ENCODE measurements at places on chromosomes 7 and 10.

DNA sequence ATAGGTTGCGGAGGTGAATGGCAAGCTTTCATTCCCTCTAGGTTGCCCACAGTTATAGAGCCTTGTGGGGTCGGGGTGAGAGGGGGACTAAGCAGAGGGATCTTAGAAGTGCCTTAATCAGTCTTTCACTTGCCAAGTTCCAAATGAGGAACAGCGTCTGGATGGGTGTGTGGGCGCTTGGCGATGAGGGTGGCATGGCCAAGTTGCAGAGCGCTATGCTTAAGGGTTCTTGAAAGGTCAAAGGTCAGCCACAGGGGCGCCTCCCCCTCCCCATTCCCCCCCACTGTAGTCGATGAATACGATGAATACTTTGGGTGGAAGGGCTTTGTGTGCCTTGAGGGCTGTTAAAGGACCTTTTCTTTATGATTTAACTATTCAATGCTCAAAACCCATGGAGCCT is 185.0 kb downstream of the TCF7L2 start:
- no peak for DNase-seq

DNA sequence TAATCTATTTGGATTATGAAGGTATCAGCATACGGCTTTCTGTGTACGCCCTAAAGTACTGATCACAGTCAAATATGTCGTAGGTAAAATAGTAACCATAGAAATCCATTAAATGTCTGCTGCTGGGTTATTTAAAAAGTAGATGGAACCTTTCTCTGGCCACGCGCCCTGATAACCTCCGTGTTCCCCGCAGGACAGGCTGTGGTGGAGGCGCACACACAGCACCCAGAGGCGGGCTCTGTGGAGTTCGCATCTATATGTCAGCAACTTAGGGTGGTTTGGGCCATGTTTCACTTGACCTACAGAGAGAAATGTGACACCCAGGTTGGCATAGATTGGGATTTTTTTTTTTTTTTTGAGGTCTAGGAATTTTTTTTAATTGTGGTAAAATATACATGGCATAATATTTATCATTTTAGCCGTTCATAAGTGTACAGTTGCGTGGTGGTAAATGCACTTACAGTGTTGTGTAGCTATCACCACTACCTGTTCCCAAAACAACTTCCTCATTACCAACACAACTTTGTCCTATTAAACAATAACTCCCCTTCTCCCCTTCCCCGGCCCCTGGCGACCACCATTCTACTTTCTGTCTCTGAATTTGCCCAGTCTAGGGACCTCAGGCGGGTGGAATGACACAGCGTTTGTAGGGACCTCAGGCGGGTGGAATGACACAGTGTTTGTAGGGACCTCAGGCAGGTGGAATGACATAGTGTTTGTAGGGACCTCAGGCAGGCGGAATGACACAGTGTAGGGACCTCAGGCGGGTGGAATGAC is 15.4 kb downstream of the PPP2R2D start:
- no peak for DNase-seq

DNA sequence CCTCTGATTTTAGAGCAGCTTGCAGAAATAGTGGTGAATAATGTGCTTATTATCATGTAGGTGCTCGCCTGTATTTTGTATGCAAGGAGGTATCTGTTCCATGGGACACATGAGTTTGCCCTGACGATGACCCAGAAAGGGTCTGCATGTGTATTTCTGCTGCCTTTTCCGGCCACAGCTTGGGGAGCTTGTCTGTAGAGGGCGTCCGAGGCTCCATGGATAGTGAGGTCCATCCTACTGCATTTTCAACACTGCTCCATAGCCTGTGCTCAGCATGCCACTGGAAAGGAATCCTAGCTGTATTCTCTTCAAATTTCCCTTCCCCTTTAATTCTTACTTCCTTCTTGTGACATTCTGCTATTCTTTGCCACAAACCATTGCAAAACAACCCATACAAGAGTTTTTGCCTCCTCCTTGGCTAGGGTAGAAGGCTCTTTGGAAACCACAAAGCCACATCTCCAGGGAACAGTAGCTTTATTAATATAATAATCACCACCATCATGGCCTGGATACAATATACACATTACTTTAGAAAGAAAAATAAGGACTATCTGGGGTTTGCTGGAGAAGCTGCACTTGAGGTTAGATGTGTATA is 127.7 kb downstream of the DYNC1I1 start:
- no peak for DNase-seq

DNA sequence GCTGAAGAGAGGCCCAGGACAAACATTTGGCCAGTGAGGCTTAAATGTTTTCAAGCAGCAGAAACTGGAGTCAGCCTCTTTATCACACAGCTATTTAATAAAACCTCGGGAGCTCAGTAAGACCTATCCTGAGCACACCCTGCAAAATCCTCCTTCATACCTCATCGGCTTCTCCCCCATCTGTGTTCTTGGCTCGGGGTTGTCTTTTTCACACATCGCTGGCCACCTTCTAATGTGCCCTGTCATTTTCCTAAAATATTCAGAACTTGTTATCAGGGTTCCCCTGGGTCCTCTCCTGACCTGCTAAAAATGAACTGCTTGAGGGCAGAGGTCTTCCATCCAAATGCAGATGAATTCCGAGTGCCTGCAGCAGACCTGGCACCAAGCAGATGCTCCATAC is 310.3 kb upstream of the AKR1E2 start:
- no peak for DNase-seq

DNA sequence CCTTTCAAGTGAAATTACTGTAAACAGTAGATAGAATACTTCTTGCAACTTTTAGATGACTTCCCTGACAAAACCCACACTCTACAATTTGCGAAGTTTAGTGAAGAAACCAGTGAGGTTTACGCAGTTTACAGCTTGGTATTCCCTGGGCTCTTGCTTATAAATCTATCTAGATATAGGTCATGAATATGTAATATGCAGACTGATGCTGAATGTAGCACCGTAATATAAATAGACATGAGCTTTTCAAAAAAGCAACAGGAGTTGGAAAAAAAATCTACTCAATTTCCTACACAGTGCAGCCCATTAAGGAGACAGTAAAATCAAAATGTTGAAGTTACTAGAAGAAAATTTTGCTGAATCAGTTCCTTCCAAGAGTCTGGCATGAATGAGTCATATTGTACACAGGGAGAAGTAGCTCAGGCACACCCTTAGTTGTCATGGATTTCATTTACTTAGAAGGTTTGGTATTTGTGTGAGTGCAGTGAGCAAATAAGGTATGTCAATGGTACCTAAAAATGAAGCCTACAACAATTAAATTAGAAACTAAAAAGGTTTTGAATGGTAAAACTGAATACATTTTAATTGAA is 67.7 kb upstream of the NEUROD6 start:
- no peak for DNase-seq

DNA sequence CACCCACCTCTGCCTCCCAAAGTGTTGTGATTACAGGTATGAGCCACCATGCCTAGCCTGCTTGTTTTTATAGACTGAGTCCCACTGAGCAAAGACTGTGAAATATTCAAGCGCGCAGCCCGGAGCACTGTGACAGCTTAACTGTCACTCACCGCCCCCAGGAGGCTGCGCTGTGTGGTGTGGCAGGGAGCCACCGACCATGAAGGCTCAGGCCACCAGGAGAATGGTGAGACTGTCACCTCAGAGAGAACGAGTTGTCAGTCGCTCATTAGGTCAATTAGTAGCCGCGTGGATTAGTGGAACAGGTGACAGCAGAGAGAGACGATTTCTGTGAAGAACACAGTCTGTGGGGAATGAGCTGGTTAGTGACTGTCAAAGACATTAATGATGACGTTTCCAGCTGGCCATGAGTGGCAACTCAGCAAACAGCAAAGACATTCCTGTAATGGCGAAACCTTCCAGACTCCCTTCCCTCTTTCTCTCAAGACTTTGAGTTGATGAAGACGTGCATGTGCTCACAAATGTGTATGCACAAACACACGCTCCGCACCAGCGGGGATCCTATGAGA is 64.5 kb downstream of the CYCS start:
- DNase-seq = no peak

DNA sequence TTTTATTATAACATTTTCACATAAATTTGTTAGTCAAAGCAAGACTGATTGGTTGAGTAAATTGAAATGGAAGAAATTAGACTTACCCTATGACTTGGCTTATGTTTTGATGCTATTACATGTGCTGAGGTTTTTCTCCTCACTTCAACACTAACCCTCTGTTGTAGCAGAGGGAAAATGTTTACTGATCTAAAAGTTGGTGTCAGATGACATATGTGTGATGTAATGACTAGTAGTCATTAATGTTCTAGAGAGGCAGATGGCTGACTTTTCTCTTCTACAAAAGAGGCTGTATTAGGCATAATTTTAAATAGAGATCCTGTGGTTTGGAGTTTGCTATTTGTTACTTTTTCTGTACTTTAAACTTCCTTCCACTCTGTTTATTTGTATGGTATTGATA is 266.0 kb downstream of the BBS9 start:
- no peak for DNase-seq

DNA sequence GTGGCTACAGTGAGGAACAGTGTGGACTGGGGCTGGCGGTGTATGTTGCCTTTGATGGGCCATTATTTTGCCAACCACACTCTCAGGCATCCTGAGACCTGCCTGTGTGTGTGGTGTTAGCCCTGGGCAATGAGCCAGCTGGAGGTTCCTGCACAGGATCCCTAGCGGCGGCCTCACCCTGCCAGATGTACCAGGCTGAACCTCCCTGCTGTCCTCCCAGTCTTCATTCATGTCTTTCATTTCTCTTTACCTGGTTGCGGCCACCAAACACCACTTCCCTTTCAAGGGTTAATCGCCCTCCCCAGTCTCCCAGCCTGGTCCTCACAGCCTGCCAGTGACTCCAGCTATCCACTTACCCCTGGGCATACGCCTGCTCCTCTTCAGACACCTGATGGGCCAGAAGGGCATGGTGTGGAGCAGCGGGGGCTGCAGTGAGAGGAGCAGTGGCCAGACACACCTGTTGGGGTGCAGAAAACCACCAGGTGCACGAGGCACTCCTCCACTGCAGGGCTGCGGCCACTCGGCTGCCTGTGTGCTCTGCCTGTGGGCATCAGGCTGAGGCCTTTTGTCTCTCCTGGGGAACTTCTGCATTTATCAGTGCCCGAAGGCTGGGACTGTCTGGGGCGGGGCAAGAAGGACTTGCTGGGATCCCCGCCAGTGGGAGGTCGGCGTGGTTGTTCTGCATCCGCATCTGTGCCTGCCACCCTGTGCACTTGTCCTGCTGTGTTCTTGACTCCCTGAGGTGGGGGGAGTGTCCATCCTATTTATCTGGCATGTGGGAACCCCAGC is 111.6 kb downstream of the ARHGAP22 start:
- no peak for DNase-seq

GRCh38 chr10:45180946-45181875 is 134.2 kb downstream of the OR13A1 start:
- DNase-seq = no peak

DNA sequence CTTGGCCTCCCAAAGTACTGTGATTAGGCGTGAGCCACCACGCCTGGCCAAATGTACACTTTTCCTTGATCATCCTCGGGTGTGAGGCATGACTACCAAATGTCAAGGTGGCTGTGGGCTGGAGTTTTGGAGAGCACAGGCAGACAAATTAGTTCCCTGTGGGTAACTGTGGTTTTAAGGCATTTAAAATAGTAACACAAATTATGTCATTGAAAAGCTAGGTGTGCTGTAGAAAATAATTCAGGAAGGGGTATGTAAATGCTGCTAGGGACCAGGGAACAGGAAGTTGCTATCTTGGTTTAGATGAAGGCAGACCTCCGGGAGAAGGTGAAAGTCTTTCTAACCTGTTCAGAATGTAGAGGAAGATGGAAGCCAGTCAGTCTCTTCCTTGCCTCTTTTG is 9.9 kb downstream of the GLRX3 start:
- no peak for DNase-seq

Data from stimulated activated naive CD4-positive, alpha-beta T cell treated with Interleukin-2 at 50 U/mL for 16 hours (primary cell).